Heart left ventricle (tissue), 16 donors: ENCODE measurements at places on chromosomes 3 and 15.

DNA sequence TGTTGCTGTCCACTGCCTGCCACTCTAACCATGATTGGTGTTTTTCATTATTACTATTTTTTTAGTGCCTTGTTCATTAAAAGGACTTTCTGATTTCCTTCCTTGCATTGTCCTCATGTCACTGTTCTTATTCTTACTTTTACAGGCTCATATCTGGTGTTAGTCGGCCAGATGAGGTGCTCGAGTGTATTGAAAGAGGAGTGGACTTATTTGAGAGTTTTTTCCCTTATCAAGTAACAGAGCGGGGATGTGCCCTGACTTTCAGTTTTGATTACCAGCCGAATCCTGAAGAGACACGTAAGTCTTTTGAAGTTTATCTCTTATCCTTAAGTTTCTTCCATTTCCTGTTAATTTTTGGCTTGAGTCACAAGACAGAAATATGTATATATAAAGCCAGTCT is 23.2 kb downstream of the QTRT2 start:
- DNase-seq, result no peak

- no peak for DNase-seq
Observed at GRCh38 chr3:11610044-11610671, 33.6 kb downstream of the VGLL4 start.

GRCh38 chr15:49330166-49330565 is 92.9 kb upstream of the FGF7 start:
- DNase-seq, result no peak

DNA sequence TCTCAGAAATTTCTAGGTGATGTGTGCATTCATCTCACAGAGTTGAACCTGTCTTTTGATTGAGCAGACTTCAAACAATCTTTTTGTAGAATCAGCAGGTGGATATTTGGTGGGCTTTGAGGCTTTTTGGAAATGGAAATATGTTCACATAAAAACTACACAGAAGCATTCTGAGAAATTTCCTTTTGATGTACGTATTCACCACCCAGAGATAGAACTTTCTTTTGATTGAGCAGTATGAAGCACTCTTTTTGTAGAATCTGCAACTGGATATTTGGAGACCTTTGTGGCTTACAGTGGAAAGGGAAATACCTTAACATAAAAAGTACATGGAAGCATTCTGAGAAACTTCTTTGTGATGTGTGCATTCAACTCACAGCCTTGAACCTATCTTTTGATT is 3515.0 kb downstream of the GOLGA6L6 start:
- DNase-seq, result no peak

DNA sequence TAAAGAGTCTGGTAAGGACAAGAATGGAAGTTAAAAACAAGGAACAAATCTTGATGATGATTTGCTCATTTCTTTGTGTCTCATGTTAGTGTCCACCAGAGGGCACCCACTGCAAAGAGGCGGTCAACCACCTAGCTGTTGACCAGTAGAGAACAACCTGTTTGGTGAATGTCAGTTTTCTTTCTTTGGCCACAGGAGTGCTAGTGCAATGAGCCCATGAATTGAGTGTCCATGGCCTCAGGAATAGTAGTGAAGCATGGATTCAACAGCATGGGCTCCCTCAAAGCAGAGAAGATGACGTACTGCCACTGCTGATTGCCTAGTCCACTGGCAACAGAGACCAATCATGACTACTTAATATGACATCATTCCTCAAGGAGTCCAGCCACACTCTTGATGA is 10.7 kb upstream of the CNTN6 start:
- DNase-seq, result peak; percentile 20

DNA sequence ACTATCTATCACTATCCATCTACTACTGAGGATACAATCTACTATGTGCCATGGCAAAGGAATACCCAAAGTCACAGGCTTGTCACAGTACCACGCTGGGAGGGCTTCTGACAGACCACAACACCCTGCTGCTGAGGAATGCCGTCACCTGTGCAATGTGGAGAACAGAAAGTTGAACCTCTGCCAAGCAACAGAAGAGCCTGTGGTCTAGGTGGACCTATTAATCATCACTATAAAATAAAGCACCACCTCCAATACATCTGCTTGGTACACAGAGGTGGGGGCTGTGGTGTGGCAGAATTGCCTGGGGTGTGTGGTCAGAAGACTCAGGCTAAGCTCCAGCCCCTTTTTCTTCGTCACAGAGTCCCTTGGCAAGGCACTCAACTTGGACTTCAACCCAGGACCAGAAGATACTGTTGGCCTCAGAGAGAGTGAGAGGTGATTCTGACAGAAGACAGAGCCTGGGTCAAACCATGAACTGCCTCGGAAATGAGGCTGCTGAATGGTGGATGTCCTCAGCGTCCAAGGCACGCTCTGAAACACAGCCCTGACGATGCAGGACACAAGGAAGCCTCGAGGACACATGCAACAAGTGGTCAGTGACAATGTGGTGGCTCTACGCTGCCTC is 189.4 kb upstream of the CHRNA7 start:
- peak; percentile 63 for DNase-seq

GRCh38 chr3:163671201-163671600 is 1407.1 kb downstream of the SI start:
- DNase-seq, result no peak

- DNase-seq, result no peak
Observed at GRCh38 chr15:89758981-89759380, 7.9 kb upstream of the MESP1 start.

GRCh38 chr3:197490098-197491058 is 65.4 kb downstream of the BDH1 start:
- DNase-seq, result no peak

DNA sequence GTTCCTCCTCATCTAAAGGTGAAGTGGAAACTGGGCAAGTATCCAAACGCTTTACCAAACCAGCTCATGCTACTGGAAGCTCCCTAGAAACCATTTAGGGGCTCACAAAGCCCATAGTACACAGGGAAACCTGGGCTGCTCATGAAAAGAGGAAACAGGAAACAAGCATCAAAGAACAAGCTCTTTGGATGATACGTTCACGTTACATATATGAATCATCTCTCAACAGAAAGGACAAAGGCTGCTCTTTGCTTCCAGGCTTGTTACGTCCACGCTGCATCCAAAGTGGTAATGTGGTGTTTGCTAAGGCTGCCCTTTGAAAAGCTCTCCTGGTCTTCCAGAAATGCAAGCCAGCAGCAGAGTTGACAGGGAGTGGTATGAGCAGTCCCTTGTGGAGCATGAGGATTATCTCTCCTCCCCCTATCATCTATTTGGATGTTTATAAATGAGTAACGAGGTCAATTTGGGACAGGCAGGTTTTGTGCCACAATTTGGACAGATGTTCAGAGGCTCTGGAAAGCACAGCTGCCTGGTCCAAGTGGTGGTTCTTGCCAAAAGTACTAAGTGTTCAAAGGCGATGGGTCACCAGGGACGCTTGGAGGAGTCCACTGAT is 98.0 kb upstream of the RORA start:
- peak; percentile 35 for DNase-seq

DNA sequence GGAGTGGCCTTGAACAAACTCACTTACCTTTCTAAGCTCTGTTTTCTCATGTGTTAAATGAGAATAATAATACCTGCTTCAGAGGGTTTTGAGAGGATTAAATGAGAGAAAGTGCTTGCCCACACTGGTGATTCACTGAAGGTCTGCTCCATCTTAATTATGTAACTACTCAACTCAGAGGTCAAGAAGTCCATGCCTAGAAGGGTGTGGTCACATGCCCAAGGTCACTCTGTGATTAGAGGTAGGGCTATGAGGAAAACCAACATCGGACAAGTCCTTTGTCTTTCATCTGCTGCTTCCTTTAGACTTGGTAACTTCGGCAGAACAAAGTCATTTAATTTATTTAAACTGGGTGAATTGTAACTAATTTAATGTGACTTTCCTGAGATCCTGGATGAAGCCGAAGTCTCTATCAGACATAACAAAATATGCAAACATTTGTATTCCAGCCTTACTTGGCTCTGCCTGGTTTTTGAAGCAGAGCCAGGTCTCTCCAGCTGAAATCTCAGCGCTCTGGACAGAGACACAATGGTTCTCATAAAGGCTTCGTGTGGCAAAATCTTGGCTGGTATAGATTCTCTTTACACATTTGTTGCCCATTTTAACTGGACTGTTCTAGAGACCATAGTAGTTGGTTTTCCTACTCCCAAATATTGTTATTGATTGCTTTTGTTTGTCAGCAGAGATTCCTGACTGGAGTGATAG is 3.0 kb downstream of the CHRNA7 start:
- DNase-seq, result no peak

- DNase-seq, result no peak
Observed at GRCh38 chr3:67688231-67688630, 33.8 kb upstream of the SUCLG2 start.

- peak; percentile 43 for DNase-seq
Observed at GRCh38 chr3:52005571-52005986, 9.9 kb upstream of the RPL29 start.

GRCh38 chr15:60477916-60478565 is 901 bp downstream of the ICE2 start:
- no peak for DNase-seq

- peak; percentile 74 for DNase-seq
Observed at GRCh38 chr3:132660052-132660810, at the start of gene UBA5. Gene UBA5 (plus strand): TSS chr3:132660329. CDS start chr3:132660538, 209 bp downstream.

GRCh38 chr3:151877269-151877668 is 3.8 kb downstream of the SUCNR1 start:
- no peak for DNase-seq

DNA sequence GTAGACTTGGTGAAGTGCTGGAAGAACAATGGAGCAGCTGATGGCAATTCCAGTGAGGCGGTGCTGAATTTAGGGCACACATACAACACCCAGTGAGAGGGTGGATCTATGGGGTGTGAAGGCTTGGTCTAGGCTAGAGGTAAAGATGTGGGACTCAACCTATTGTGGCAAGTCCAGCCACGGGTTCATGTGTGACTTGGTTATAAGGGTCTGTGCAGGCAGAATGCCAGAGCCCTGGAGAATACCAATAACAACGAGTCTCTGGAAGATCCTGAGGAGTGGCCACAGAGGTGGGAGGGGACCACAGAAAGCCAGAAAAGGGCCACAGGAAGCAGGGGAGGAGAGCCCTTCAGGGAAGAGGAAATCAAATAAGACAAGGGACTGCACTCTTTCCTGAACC is 55.0 kb downstream of the VGLL4 start:
- no peak for DNase-seq

DNA sequence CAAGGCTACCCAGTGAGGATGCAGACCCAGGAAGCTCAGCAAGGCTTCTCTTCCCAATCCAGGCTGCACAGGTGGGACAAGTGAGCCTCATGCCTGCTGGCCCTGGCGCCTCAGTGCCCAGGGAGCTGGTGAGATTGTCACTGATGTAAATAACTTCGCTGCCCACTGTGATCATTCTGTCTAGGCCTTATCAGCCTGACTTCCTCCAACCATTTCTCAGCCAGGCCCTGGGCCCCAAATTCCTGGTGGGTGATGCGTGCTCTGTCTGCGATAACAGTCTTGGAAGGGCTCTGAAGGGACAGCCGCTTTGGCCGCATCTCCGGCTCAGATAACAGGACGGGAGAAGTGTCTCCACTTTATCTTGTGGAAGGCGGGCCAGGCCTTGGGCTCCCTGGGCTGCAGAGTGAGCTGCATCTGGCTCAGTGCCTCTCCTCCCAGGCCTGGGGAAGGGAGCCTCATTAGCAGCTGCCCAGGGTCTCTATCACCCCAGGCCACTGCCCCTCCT is 2.2 kb upstream of the FBLN2 start:
- peak; percentile 79 for DNase-seq

DNA sequence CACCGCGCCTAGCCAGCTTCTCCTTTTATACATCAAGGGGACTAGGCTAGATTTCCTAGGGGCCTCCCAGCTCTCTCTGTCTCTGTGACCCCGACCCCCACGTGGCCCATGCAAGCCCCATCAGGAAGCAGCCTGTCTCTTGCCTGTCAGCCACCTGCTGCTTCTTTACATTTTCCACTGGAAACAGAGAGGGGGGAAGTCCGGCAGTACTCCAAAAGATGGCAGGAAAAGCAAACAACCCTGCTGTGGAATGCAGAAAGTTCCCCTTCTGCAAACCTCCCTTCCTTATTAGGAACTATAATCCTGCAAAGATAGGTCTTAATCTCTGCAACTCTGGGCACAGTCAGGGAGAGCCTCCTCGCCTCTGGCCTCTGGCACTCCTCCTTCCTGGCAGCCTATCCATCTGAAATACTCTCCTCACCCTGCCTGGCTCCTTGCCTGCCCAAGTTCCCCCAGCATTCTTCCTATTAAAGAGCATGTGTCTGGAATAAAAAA is 47.4 kb upstream of the HACD2 start:
- DNase-seq, result no peak

DNA sequence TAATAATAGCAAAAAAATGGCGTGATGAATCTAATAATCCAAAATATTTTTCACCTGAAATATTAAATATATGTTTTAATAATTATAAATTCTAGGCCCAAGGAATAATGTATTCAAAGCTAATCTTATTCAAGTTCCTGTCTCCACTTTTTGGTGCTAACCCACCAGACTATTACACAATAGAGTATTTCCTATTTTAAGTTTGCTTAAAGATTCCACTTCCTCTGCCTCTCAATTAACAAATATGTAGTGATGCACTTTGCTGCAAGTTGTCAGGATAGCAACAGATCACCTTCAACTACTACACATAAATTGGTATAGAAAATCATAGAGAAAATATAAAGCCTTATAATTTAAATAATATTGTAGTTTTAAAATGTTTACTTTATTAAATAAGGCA is 467.5 kb downstream of the C3orf38 start:
- DNase-seq, result no peak

DNA sequence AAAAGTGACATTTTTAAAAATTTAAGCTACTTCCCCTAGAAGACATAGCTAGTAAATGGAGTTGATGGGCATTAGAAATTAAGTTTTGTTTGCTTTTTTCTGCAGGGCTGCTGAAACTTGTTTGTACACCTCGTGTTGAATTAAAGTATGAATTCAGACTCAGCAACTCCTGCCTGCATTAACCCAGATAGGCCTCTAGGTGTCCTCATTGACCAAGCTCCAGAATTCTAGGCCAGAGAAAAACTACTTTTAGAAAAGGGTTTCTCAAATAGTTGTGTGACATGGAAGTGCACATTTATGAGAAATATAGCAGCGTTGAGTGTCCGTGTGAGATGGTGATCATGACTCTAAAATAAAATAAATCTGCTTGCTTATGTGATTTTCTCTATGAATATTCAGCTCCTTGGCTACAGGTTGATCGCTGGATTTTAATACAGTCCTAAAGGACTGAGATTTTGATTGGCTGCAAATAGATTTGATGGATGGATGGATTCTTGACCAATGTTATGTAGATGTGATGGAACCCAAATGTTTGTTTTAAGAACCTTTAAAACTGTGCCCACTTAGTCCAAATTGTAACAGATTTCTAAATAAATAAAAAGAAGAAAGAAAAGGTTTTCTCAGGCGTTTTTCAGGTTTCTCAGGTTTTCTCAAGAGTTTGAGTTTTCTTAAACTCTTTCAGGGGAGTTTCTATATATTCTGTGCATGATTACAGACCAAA is 39.4 kb upstream of the LMOD3 start:
- DNase-seq, result no peak

DNA sequence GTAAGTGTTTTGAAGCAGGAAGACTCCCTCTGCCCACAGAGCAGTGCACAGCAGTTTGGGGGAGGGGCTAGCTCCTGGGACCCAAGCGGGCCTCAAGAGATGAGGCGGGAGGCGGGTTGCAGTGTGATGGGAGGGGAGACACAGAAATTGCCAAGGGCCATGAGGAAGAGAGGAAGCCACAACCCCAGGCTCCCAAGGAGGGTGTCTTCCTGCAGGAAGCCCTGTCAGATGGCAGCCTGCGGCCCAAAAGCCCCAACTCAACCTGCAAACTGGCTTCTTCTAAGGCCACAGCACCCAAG is 7.3 kb upstream of the ISLR2 start:
- no peak for DNase-seq
